ENCODE measurements at places on chromosomes 16 and 17. TPM values are rescaled to one million over a fixed set of nuclear protein-coding genes. Genes with fewer than 3 reads are reported as not detected.

GAA gene
- total RNA-seq, result 45.7 TPM

PLXDC1 gene
- not detected for total RNA-seq

EFCAB5 gene
- not detected for total RNA-seq

HCRT gene
- not detected for total RNA-seq

GRCh38 chr16:56653218-56653617 is 1.5 kb downstream of the MT1B start:
- no peak for DNase-seq

GRCh38 chr16:89311636-89312035 is 94.1 kb downstream of the ZNF778 start:
- DNase-seq, result no peak

- DNase-seq, result peak; percentile 64
Measured at GRCh38 chr17:67386965-67387551, 10.0 kb downstream of the PITPNC1 start.

FA2H gene
- total RNA-seq, result not detected

ULK2 gene
- total RNA-seq, result 6.6 TPM

TMEM238L gene
- total RNA-seq, result not detected

LASP1 gene
- 133 TPM for total RNA-seq

- DNase-seq, result no peak
Measured at GRCh38 chr17:80311216-80311827, 50.7 kb downstream of the RNF213 start.

ADAM11 gene
- total RNA-seq, result 2.3 TPM

DNA sequence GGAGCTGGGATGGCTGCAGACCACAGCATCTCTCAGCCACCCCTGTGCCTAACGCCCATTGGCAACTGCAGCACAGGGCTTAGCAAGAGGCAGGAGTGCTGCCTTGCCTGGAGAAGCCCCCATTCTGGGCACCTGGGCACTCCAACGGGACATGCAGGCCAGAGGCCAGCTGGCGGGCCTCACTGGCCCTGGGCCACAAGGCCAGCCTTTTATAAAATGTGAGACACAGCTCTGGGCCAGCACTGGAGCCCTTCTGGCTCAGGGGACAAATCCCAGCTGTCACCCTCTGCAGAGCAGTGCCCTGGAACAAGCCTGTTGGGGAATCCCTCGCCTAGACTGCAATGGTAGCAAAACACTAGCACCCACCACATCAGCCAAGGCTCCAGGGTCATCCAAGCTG is 171.8 kb downstream of the WSCD1 start:
- no peak for DNase-seq

COG1 gene
- total RNA-seq, result 18.8 TPM

- DNase-seq, result no peak
Measured at GRCh38 chr17:35345926-35346771, 27.3 kb downstream of the SLFN11 start.

COX10 gene
- 28.3 TPM for total RNA-seq

DNA sequence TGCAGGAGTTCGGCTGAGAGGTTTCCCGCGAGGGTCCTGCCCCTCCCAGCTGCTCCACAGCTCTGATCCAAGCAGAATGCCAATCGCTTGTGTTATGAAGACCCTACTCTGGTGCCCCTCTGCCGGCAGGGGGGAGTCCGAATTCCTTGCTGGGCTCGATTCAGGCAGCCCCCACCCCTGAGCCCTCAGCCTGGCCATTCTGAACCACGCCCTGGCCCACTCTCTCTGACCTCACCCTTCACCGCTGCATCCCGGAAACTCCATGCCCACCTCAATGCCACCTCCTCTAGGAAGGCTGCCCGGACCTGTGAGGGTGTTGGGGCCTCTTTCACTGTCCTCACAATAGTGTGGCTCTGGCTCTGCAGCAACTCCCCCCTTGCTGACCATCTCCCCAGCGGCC is 7.9 kb upstream of the UBE2I start:
- no peak for DNase-seq

- no peak for DNase-seq
Measured at GRCh38 chr16:67216612-67217490, 10.1 kb upstream of the TMEM208 start.

MAF gene
- 7.9 TPM for total RNA-seq

CASKIN1 gene
- total RNA-seq, result 0.02 TPM

CCL14 gene
- total RNA-seq, result not detected

- no peak for DNase-seq
Measured at GRCh38 chr17:58046239-58047094, 36.8 kb upstream of the DYNLL2 start.

DNA sequence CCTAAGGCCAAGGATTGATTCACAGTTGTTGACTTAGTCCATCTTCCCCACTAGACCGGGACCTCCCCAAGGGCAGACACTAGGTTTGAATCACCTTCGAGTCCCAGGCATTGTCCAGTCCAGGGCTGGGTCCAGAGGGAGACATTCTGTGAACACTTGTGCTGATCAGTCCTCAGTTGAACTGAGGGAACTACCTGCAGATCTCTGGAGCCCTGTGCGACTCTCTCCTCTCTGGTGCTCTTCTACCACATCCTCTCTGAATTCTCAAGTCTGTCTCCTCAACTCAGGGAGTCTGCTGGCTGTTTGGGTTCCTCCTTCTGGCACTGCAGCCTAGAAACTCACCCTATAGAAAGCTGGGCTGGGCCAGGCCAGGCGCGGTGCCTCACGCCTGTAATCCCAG is 10.8 kb downstream of the ZNF232 start:
- no peak for DNase-seq

DNA sequence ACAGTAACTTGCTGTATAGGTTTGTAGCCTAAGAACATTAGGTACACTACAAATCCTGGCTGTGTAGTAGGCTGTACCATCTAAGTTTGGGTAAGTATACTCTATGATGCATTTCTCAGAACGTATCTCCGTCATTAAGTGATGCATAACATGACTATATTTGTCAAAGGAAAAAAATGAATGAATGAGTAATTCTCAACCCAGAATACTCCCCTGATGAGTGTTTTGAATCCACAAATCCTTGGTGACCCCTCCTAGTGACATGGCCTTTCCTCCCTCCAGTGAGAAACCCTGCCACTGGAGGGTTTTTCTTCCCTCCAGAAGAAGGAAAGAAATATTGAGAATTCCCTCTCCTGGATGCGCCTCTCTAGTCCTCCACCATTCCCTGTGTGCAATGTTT is 24.0 kb upstream of the SALL1 start:
- DNase-seq, result no peak

DNA sequence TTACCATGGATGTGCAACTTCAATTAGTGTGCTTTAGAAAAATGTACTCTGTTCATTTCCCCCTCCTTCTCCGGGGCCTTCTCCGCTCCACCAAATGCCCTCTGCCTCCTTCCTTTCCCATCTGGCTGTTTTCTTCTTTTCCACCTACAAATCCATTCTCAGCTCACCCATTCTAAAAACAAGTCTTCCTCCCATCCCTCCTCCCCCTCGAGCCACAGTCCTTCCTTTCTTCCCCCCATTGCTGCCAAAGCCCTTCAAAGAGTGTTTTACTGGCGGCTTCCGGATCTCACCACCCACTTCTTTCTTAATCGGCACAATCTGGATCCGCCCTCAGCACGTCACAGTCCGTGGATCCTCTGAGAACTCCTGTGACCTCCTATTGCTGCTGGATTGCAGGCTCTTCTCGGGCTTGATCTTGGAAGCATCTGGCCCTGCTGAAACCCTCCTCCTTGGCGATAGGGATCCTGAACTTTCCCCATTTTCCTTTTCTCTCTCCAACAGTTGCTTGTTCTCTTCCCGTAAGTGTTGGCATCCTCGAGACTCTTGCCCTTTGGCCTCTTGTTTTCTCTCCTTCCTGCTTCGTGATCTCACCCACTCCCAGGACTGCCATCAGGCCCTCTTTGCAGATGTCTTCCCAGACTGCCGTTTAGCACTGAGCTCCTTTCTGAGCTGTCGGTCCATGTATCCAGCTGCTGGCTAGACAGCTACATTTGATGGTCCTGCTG is 36.0 kb upstream of the FBXO47 start:
- no peak for DNase-seq

CLDN6 gene
- total RNA-seq, result 2.0 TPM

GRCh38 chr17:55450232-55450825 is 28.7 kb upstream of the MMD start:
- DNase-seq, result no peak

DNA sequence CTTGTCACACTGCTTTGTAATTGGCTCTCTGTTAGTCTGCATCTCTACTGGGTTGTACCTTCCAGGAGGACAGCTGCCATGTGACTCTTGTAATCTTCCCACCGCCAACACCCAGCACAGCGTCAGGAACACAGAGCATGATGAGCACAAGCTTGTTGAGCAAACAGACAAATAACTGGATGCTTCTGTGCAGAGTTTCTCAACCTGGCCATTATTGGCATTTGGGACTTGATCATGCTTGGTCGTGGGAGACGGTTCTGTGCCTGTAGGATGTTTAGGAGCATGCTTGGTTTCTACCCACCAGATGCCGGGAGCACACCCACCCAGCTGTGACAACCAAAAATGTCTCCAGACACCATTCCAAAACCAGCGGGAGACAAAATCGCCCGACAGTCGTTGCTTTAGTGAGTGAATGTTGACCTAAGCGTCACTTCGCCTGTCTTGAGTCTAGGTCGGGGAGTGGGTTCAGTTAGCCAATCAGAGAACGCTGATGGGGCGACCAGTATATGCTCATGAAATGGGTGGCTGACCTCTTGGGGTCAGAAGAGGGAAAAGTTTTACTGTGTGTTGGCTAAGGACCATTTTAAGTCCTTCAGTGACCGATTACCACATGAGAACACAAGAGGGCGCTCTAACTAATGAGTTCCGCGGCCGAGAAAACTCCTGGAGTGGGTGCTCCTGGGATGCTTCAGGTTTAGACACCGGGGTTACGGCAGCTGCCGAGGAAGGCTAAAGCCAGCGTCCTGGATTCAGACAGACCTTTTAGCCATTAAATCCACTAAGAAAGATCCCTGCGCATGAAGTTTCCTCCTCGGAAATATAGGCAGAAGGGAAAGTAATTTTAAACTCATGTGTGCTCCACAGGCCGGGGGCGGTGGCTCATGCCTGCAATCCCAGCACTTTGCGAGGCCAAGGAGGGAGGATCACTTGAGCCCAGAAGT is 57.8 kb upstream of the TEX2 start:
- peak; percentile 79 for DNase-seq

CSH2 gene
- total RNA-seq, result not detected

- no peak for DNase-seq
Measured at GRCh38 chr16:11142261-11142630, 113.8 kb downstream of the SOCS1 start.

DNA sequence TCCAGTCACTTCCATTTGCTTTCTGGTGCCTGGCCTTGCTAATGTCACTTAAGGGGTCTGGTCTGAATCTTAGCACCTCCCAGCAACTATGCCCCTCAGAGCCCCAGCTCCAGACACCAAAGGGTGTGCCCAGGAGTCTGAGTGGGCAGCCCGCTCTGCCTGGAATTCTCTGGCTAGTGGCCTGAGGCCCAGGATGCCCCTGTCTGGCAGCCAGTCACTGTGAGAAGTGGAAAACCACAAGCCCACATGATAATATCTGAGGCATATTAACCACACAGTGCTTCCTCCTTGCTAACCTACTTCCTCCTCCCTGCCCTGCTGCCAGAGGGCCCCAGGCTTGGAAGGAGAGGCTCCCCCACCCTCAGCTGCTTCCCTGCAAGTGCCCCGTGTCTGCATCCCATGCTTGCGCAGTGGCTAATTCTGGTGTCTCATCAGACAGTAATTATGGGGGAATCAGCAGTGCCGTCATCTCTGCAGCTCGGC is 14.0 kb downstream of the SRCIN1 start:
- peak; percentile 85 for DNase-seq

GRCh38 chr16:3212006-3212405 is 23.0 kb downstream of the ZNF200 start:
- no peak for DNase-seq

CCL16 gene
- not detected for total RNA-seq

DNA sequence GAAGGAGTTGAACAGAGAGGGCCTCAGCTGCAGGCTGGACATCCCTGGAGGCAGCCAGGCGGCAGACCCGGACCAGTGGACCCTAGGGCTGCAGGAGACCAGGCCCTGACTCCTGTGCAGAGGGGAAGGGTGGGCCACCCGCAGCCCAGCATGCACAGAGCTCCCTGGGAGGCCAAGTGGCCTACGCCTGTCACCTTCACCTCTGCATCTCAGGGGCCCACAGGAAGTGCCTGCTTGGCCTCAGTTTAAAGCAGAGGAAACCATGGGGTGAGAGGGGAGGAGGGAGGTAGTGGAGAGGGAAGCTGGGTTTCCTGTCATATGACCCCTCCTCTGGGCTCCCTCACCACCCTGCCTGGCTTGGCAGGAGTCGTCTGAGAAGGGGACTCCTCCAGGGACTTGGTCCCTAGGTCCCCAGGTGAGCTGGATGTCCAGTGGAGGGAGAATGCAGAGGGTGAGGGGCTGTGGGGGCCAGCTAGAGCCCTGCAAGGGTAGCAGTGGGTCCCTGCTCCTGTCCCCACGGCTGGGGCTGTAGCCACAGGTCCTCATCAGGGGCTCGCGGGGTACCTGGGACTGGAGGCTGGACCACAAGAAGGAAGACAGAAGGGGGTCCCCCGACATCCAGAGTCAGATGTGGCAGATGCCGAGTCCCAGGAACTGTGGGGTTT is at the start of gene TMC8:
Gene TMC8 (plus strand): TSS at position 335 of the 665 bp plus-strand sequence. CDS start 818 bp downstream, outside the sequence.
- DNase-seq, result no peak

GRCh38 chr16:79037521-79038373 is 562.8 kb downstream of the MAF start:
- DNase-seq, result no peak

All from H4 (cell line).